ENCODE measurements at places on chromosomes 3 and 15.

DNA sequence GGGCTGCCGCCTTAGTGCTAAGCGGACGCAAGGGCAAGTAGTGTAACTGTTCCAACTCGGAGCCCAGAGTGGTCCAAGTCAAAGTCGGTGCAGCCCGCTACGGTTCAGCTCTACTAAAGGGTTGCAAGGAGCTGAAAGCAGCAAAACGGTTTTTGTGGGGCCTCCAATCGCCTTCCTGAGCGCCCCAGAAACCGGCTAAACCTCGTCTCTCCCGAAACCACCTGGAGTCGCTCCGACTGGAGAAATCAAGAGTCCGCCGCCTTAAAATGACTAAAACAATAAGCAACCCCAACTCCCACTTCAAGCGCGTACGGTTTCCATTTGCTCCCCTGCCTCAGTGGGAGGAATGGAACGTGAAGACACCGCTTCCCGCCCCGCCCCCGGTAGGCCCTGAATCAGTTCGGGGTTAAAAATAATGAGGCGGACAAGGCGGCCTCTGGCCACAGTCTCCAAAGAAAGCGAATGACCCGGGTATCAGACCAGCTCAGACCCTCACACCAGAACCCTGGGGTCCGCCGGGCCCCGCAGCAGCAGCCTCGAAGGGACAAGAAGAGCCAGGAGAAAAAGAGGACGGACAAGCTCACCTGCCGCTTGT is 401 bp downstream of the SEC11A start:
- DNase-seq: no peak

GRCh38 chr15:78045189-78045588 is 32.3 kb downstream of the TBC1D2B start:
- DNase-seq: no peak

DNA sequence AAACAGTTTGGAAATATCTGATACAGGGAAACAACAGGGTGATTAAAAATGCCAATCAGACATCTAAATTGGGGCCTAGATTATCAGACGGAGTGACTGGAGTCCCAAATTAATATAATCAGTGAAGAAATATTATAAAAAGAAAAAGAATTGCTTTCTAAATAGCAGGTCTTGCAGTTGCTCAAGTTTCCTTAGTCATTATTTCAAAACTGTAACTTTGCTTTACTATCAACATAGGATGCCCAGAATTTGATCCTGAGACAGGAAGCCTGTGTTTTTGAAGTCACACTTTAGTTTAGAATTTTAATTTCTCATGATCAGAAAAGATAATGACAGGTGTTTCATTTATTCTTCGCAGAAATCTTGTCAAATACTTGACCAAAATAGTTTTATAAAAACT is 105.9 kb downstream of the IL1RAP start:
- DNase-seq: no peak

DNA sequence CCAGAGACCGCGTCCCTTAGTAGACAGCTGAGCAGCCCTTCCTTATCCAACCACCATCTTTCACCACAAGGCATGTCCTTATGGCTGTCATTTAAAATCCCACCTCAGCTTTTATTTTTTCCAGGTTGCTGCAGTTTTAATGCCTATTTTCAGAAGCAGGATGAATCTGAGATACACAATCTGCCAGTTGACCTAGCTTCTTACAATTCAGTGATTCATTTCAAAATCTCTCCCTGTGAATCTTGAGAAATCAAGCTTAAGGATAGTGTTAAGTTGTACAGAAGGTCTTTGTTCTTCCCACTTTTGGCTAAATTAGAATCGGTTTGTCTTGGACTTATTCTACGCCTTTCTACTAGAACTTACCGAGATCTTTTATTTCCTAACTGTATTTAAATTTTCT is 522.3 kb upstream of the CFAP20DC start:
- no peak for DNase-seq

DNA sequence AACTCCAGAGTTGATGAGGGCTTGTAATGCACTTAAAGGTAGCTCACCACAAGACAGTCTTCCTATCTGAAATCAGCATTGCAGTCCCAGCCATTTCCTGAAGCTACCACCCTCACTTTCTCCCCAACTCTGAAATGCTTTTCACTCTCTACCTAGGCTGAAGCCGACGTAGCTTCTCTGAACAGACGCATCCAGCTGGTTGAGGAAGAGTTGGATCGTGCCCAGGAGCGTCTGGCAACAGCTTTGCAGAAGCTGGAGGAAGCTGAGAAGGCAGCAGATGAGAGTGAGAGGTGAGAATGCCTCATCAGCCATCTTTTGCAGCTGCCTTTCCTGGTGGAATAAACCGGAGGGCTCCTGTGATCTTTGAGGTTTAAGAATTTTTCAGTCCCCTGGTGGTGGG is 14.3 kb downstream of the TPM1 start:
- DNase-seq: no peak

DNA sequence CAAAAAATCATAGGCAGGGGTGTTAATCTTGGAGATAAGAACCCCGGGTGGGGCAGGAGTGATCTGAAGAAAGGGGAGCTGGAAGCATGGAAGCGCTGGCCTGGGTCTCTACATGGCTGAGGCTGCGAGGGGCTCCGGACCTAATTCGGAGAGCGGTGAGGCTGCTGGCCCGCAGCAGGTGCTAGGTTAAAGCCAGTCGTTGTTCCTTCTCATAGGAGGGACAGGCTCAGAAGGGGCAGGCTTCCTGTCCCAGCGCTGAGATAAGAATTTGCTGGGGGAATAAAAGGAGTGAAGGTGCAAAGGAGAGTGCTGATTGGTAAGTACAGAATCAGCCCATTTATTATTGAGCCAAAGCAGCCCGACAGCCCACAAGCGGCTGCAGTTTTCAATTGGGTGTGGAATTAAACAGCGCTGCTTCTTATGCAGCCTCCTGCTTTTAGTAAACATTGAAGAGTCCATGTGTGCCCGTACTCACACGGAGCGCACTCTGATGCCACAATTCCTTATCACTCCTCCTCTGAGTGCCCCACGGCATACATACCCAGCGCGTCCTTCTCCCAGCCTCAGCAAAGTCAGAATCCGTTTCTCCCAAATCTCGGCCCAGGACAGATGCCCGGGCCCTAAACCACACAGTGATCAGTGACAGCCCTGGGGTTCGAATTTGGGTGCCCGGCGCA is 17.1 kb downstream of the CHST13 start:
- DNase-seq: no peak

DNA sequence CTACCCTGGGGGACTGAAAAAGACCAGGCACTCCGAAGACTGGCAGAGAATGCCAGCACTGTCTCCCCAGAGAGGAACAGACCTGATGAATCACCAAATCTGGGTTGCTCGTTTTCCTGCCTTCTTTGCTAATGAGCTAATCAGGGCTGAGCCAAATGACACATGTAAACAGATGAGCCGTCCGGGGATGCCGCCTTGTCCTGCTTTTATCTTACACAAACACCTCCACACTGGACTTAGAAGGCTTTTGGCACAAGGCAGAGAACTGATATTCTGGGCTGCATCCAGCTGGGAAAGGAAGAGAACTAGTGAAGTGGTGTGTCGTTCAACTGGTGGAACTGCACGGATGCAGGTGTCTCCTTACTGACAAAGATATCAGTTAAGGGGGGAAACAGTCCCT is 88.1 kb downstream of the MECOM start:
- no peak for DNase-seq

GRCh38 chr3:143963946-143964345 is 7.7 kb upstream of the DIPK2A start:
- DNase-seq: no peak

DNA sequence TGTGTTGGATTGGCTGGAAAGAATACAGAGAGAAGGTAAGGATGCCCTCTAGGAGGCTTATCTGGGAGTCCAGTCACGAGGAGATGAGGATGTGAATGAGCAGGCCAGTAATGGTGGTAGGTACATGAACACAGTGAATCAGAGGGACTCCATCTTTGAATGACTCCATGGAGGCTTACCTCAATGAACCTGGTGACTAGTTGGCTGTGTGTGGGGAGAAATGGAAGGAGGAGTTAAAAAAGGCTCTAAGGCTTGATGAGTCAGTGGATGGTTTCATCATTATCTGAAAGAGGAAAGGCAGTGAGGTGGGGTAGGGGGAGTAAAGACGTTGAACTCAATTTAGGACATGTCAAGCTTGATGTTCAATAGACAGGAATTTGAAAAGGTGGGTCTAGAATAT is 61.1 kb downstream of the KCNAB1 start:
- no peak for DNase-seq

DNA sequence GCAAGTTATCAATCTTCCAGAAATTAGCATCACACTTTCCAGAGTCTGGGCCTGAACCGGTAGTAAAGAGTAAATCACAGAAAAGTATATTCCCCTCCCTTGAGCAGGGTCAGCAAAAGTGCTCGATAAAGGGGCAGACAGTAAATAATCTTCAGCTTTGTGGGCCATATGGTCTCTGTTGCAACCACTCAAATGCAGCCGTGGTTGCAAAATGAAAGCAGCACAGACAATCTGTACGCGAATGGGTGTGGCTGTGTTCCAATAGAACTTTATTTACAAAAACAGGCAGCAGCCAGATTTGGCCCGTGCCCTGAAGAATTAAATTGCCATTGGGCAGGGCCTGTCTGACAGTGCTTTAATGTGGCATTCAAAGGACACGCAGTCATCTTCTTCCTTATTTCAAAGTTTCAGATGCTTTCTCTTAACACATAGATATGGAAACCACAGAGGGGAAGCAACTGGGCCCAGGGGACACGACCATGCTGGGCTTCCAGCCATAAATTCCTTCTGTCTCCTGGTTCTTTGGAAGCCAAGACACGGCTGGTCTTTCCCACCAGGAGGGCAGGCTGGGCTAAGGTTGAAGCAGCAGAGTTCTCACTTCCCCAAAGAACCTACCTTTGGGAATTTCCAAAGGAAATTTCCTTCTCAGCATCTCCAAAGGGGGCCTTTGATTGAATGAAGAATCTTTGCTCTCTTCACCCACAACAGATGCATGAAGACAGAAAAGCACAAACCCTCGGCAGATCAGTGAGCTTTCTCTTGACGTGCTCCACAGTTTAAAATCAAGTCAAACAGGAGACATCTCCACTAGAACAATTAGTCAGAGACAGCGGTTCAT is 489.8 kb upstream of the PROK2 start:
- no peak for DNase-seq

GRCh38 chr3:17935222-17935621 is 192.8 kb upstream of the TBC1D5 start:
- no peak for DNase-seq

DNA sequence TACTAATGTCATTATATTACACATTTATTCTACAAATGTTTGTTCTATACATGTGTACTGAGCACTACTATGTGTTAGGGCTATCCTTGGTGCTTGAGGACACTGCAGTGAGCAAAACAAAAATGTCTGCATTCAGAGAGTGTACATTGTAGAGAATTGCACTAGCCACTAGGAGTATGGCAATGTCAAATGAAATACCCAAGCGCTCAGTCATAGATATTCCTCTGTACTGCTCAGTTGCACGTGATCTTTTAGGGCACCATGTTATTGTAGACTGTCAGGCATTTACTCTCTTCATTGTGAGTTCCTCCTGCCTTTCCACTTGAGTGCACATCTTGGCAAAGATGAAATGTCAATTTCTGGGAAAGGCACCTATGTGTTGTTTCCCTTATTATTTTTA is 36.8 kb downstream of the FNDC3B start:
- DNase-seq: no peak

DNA sequence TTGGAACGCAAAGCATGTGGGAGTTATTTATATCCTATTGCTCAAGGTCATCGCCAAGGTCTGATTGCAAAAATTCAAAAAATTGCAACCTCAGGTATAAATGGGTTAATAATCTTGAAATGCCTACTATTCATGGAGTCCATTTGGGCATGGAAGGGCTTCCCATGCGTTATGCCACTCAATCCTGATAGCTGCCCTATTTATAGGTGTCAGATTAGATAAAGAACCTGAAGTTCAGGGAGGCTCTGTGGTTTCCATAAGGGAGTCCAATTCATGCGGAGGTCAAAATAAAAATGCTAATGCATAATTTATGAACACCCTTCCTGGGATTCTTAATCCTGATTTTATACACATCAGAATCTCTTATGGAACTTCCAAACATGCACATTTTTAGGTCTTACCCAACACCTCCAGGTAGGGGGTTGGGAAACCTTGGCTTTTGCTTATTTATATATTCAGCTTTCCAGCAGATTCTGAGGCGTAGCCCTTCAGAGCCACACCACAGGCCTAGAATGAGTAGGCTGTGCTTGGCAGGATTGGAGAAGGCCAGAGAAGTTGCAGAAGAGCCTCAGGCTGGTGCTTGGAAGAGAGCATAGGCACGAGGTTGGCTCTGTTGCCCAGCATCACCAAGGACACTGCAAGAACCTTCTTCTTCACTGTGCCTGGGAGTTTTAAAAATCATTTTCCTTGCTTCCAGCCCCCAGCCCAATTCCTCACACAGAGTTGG is 324.4 kb upstream of the CFAP20DC start:
- no peak for DNase-seq

DNA sequence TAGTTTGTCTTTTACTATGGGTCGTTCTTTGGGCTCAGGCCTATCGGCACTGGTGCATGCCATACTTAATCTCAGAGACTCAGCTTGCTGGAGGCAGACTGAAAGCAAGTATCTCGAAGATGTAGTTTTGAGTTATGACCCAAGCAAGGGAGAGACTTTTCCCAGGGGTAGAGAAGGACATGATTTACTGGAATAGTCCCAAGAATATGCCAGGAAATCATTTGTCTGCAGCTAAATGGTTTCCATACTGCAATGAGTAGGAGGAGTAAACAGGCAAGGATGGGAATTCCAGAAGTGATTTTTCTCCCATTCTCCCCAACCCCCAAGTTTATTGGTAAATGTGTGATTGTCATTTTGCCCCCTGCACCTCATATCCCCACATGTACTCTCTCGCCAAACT is 35.4 kb upstream of the LACTB start:
- no peak for DNase-seq

- no peak for DNase-seq
Observed at GRCh38 chr3:87733671-87734367, 325.0 kb downstream of the CGGBP1 start.

DNA sequence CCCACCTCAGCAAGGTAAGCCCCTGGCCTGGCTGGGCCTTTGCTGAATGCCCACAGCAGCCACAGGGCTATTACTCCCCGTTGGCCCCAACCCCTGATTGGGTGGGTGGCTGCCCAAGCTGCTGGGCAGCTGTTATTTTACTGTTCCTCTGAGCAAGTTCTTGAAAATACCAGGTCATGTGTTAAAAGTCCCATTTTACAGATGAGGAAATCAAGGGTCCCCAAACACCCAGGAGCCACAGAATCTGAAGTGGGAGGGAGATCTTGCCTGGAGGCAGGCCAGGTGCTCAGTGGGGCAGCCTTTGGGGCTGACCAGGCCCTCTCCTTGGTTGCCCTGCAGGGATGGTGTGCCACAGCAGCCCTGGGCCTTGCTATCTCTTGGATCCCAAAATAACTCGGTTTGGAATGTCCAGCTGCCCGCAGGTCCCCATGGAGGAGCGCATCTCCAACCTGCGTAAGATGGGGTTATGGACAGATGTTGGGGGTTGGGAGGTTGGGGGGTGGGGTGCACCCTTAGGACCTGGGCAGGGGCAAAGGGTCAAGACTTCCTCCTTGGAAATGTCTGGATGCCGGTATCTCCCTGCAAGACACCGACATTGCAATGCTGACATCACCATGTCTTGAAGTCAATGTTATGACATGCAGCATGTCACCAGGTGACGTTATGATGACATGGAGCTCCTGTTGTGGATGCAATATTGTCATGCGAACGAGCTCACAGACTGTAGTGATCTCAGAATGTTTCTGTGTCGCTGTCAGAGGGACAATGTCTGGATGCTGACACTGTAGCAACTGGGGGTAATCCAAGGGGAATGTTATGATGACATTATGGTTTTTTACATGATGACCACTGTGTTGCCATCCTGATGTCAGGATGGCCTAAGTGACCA is 13.3 kb upstream of the CSPG4 start:
- DNase-seq: no peak

Data from central memory CD8-positive, alpha-beta T cell (primary cell).